ENCODE measurements at places on chromosomes 4 and X.

GRCh38 chr4:14835288-14835687 lies 167.0 kb upstream of the CPEB2 start:
- DNase-seq, result no peak

- DNase-seq, result no peak
Observed at GRCh38 chr4:56906489-56907393, 959 bp upstream of the REST start.

- DNase-seq, result peak; percentile 70
Observed at GRCh38 chr4:86977621-86978184, 42.9 kb downstream of the AFF1 start.

DNA sequence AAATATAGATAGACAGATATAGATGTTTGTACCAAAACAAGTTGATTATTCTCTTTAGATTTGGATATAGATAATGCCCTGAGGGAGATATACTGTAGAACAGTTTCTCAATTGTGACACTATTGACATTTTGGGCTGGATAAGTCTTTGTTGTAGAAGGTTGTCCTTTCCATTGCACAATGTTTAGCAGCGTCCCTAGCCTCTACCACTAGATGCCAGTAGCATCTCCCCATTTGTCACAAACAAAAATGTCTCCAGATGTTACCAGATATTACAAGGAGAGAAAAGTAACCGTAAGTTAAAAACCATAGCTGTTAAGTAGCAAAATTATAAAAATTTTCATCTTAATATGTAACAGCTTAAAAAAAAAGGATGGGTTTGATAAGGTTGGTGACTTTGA lies 2595.3 kb downstream of the ARAP2 start:
- peak; percentile 73 for DNase-seq

DNA sequence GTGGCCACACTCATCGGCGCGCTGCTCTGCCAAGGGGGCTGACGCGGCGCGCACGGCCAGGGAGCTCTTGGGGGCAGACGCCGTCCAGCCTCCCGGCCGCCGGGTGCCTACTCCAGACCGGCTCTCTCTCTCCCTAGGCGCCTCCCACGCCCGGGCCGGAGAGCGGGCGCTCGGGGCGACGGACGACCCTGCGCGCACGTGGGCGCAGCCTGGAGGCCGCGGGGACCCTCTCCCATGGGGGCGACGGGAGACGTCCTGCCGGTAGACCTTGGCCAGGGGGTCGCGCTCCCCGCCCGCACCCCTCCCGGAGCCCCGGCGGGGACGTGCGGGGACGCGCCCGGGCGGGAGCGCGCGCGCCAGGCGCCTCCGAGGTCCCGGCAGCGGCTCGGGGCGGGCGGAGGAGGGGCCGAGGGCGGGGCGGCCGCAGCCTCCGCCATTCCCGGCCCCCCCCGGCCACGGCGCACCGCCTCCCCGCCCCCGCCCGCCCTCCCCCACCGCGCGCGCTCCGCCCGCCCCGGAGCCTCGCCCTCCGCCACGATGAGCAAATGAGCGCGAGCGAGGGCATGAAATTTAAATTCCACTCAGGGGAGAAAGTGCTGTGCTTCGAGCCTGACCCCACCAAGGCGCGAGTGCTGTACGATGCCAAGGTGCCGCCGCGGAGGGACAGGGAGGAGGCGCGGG lies at the start of gene MSL3:
MSL3 (plus strand) TSS at position 519 of the 681 bp plus-strand sequence; CDS start at position 546, 27 bp downstream.
- peak; percentile 68 for DNase-seq

All from fibroblast of pulmonary artery (primary cell).